ENCODE measurements at places on chromosomes 12 and 14.

GRCh38 chr12:121057794-121058193 lies 18.7 kb upstream of the OASL start:
- no peak for DNase-seq

- DNase-seq, result no peak
Observed at GRCh38 chr14:30928462-30928861, 54.1 kb downstream of the COCH start.

GRCh38 chr12:29673346-29673745 lies 110.4 kb downstream of the TMTC1 start:
- no peak for DNase-seq

- DNase-seq, result no peak
Observed at GRCh38 chr12:122846622-122847515, 11.6 kb downstream of the HIP1R start.

DNA sequence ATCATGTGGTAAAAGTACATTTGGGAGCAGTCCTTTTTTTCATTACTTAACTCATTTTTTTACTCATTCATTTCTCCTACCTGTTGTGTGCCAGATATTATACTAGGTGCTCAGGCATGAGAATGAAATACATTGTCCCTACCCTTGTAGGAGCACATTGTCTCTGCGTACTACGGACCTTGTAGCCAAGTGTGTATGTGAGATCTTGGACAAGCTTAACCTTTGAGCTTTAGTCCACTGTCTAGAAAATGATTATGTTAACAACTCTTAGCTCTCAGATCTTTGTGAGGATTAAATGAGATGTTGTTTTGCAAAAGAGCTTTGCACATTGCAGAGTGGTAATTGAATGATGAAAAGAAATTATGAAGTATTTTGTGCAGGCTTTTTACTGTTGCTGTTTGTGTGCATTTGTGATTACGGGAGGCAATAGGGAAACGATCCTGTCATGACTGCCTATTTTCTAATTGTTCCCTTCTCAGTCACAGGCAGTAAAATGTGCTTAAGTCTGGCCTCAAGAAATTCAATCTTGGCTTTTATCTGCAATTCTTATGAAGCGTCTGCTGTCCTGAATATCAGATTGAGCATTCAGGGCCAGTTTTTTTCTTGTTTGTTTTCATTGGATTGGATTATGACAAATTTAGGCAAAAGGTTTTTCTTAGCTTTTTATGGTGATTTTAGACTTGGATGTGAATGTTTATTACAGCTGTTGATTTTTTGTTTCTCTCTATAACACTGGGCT lies 447.7 kb downstream of the PDZRN4 start:
- DNase-seq, result no peak

DNA sequence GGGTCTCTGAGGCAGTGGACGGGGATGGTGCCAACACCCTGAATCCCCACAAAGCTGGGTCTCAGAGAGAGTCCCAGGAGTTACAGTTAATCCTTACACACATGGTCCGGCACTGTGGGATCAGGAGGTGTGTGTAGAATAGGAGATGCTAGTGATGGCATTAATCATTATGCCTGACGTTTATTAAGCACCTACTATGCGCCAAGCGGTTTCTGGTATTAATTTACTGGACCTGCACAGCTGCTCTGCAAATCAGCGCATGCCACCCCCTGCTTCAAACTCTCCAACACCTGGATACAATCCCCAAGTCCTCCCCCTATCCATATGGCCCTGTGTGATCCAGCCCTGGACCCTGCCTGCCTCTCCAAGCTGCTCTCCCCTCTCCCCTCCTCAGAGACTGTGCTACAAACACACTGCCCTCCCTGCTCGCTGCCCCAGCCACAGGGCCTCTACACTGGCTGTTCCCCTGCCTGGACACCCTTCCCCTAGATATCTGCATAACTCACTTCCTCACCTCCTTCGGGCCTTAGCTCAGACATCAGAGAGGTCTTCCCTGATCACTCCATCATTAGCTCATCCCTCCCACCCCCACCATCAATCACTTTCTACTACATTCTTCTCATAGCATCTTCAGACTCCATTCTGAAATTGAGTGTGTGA lies 86.0 kb downstream of the RFLNA start:
- DNase-seq, result no peak

DNA sequence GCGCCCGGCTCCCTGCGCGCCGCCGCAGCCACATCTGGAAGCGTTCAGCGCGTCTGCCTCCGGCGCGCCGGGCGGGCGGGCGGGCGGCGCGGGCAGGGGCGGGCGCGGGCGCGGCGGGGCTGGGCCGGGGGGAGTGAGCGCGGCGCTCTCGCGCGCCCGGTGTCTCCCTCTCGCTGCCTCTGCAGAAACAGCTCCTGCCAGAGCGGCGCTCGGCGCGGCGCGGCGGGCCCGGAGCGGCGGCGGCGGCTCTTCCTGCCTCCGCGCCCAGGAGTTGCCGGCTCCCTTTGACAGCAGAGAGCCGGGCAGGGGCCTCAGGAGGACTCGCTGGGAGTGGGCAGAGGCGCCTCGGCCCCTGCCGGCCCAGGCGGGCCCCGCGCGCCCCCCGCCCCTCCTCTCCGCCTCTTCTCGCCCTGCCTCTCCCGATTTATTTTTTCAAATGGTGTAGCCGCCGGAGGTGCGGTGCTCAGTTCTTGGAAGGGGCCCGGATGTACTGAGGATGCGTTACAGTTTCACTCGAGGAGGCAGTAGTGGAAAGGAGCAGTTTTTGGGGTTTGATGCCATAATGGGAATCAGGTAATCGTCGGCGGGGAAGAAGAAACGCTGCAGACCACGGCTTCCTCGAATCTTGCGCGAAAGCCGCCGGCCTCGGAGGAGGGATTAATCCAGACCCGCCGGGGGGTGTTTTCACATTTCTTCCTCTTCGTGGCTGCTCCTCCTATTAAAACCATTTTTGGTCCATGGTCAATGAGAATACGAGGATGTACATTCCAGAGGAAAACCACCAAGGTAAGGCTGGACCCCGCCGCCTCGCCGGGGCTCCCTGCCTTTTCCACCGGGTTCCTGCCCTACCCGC lies at the start of gene CACNA1C:
TSS of gene CACNA1C (plus strand) at position 162 of the 853 bp plus-strand sequence. CDS start at position 738, 576 bp downstream.
- peak; percentile 50 for DNase-seq

- peak; percentile 86 for DNase-seq
Observed at GRCh38 chr12:50924439-50925341, 27.7 kb upstream of the HIGD1C start.

DNA sequence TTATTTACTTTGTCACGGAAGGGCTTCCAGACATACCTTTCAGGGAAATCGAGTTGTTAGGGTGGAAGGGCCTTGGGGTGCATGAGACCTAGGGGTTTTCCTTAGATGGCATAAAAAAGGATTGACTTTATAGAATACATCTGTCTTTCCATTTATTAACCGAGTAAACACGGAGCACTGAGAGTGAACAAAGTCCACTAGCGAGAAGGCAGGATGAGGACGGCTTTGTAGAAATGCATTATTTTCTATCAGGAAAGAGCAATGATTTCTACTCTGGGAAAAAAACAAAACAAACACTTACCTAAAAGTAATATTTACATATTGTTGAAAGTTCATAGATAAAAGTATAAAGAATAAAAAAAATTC lies 91.8 kb downstream of the RCOR1 start:
- DNase-seq, result no peak

DNA sequence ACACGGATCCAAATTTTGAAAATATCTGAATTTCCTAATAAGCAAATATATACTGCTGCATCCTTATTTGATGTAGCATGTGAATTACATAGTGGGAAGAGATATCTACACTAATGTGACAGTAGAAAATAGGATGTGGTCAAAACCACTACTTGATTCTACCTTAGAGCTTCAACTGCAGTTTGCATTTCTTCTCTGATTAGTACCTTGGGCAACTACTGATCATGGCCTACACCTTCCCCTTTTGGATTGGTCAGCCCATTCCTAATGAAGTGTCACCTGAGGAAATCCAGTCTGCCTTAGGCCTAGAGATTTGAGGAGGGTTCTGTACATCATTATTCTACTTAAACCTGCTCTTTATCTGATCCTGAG lies 10.7 kb downstream of the LLPH start:
- no peak for DNase-seq

DNA sequence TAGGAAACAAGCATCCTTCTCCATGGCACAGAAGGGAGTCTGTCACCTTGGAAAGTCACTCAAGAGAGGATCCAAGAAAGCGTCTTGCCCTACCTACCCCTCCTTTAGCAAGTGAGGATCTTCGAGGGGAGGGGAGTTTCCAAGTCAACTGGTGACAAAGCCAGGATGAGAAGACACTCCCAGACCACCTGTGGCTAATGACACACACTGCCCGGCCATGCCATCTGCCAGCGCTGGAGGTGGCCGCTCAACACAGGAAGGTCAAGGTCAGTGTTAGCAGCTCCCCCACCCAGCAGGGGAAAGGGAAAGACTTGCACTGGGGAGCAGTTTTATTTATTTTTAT lies 41.3 kb downstream of the ELK3 start:
- DNase-seq, result no peak

DNA sequence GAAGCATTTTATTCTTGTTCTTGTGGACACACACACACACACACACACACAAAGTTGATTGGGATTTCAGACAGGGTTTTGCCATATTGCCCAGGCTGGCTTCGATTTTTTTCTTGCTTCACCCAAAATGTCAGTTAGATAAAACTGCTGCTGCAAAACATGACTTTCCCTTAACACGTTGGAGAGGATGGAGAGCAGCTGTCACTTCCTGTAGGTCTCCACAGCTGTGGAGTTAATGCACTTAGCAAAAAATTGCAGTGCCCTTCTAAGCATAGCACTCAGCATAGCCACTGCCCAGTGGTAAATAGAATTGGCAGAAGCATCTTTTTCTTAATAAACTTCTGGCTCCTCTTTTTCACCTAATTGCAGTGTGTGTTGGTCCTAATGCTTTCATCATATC lies 54.5 kb downstream of the PDZRN4 start:
- no peak for DNase-seq

GRCh38 chr12:103956509-103957027 lies 9.1 kb upstream of the TDG start:
- no peak for DNase-seq

Measured in caudate nucleus (tissue), 63 donors.